NCI-H1436 treated with DMSO at 0.1 percent for 48 hours (cell line): ENCODE measurements at places on chromosomes 1 and 21.

GRCh38 chr1:23187637-23188036 is 19.0 kb upstream of the LUZP1 start:
- DNase-seq, result no peak

DNA sequence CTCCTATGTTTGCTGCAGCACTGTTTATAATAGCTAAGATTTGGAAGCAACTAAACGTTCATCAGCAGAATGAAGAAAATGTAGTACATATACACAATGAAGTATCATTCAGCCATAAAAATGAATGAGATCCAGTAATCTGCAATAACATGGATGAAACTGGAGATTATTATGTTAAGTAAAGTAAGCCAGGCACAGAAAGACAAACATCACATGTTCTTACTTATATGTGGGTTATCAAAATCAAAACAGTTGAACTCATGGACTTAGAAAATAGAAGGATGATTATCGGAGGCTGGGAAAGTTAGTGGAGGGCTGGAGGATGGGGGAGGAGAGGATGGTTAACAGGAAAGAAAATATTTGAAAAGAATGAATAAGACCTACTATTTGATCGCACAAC is 1017.6 kb downstream of the KCNT2 start:
- no peak for DNase-seq

DNA sequence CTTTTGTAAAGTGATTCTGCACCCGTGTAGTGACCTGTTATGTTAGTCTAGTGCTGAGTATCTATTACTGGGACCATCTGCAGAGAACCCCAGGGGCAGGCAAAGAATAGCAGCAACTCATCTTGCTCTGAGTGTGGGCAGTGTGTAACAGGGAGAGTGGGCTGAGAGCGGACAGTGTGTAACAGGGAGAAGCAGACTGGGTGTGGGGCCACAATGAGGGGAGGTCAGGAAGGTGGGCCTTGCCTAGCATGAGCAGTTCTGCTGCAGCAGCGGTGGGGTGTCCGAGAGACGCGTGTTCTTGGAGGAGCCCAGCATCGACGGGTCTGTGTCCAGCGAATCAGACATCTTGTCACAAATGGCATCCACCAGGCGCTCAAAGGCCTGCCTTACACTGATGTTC is 41.2 kb upstream of the NRDC start:
- no peak for DNase-seq

DNA sequence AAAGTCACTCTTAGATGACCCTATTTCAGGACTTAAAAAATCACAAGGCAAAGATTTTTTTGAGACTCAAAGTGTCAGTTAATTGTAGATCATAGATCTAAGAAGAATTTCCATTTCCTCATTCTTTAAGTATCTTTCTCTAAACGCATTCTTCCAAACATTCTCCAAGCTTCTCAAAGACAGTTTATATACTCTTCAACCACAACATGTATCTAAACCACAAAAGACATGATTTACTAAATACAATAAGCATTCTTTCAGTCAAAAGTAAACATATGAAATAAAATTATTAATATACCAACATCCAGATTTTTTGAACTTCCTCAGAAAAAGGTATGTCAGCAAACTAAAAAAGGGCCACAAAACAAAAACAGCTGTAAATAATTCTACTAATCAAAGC is 24.4 kb downstream of the RC3H1 start:
- DNase-seq, result no peak

- no peak for DNase-seq
Measured at GRCh38 chr21:31658053-31658452, 1.4 kb upstream of the SOD1 start.

DNA sequence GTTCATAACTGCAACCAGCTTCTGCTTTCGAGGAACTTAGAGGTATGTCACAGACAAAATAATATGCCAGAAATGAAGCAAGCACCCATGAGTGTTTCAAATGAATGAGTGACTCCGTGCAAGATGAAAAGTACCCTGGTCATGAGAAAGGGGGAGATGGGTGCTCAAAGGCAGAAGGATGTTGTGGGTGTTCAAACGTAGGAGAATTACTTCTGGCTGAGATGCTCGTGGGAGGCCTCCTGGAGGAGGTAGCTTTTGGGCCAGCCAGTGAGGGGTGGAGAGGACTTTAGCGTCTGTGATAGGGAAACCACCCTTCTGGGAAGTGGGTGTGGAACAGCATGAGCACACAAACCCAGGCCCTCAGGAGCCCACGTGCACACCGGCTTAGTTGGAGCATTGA is 113.8 kb downstream of the SYF2 start:
- DNase-seq, result no peak
